ENCODE measurements at places on chromosomes 16 and 17. TPM values are rescaled to one million over a fixed set of nuclear protein-coding genes. Genes with fewer than 3 reads are reported as not detected.

DNA sequence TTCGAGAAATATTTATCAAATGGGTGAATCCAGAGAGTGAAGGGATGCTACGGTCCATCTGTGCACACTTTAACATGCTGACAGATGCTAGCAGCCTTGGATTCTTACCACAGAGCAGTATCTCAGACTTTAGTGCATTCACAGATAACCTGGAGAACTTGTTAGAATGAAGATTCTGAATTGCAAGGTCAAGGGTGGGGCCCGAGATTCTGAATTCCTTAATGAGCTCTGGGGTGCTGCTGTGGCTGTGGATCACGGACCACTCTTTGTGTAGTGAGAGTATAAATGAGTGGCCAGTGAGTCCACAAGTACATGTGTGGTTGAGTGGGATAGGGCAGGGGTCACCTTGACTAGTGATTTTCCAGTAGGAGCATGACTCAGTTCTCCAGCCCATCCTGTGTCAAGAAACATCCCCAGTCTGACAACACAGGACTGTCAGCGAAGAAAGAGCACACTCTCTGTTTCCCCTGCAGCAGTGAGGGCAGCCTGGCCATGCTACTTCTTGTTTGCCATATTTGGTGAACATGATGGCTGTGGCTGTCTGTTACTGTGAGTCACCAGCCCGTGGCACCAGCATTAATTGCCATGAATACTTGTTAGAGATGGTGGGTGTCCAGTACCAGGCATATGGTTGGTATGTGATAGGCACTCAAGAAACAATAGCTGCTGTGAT lies 13.0 kb upstream of the SALL1 start:
- DNase-seq: no peak

APOH gene
- not detected for total RNA-seq

- DNase-seq: no peak
Measured at GRCh38 chr17:28228109-28228840, 90.7 kb upstream of the TMEM97 start.

- DNase-seq: peak; percentile 83
Measured at GRCh38 chr17:43779145-43780125, 658 bp upstream of the DUSP3 start.

GRCh38 chr17:4130715-4131114 lies 12.1 kb downstream of the ZZEF1 start:
- DNase-seq: no peak

GRCh38 chr17:27609611-27610303 lies 21.2 kb upstream of the LGALS9 start:
- peak; percentile 67 for DNase-seq

DNAH2 gene
- not detected for total RNA-seq

GRCh38 chr17:61947367-61948078 lies 19.7 kb upstream of the INTS2 start:
- DNase-seq: no peak

DNA sequence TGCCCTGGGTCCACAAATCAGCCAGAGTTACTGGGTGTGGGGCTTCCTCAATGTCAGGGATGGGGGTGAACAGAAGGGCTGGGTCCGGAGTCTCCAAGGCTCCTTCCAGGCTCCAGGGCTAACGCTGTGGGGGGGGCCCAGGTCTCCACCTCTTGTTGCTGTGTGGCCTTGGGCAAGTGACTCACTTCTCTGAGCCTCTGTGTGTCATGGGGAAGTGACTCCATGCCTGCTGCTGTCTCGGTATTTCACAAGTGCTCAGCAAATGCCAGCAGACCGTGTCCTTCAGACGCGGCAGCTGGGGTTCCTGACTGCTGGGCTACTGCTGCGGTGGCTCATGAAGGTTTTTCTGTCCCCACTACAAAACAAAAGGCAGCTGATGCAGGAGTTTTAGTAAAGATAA lies 26.6 kb downstream of the JPH3 start:
- DNase-seq: peak; percentile 25

DNA sequence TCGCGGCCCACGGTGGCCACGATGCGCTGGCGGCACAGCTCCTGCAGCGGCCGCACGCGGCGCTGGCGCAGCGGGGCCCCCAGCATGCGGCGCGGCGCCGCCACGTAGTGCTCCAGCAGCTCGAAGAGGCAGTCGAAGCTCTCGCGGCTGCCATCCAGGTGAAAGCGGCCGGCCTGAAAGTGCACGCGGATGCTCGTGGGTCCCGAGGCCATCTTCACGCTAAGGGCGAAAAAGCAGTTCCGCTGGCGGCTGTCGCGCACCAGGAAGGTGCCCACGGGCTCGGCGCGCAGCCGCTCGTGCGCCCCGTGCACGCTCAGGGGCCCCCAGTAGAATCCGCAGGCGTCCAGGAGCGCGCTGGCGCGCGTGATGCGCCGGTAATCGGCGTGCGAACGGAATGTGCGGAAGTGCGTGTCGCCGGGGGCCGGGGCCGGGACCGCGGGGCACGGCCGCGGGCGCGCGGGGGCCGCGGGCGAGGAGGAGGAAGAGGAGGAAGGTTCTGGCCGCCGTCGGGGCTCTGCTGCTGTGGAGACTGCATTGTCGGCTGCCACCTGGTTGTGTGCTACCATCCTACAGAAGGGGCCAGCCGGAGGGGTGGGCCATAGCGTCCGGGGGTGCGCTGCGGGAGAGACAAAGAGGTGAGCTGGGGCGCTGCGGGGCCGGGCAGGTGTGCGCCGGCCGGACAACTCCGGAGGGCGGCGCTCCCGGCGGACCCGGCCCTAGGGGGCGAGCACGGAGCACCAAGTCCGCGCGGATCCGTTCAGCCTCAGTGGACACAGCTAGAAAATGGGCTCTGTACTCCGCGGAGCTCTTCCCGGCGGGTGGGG lies 879 bp downstream of the SOCS1 start:
- DNase-seq: peak; percentile 74

GRCh38 chr17:9999919-10000695 lies 95.0 kb upstream of the RCVRN start:
- DNase-seq: no peak

DNA sequence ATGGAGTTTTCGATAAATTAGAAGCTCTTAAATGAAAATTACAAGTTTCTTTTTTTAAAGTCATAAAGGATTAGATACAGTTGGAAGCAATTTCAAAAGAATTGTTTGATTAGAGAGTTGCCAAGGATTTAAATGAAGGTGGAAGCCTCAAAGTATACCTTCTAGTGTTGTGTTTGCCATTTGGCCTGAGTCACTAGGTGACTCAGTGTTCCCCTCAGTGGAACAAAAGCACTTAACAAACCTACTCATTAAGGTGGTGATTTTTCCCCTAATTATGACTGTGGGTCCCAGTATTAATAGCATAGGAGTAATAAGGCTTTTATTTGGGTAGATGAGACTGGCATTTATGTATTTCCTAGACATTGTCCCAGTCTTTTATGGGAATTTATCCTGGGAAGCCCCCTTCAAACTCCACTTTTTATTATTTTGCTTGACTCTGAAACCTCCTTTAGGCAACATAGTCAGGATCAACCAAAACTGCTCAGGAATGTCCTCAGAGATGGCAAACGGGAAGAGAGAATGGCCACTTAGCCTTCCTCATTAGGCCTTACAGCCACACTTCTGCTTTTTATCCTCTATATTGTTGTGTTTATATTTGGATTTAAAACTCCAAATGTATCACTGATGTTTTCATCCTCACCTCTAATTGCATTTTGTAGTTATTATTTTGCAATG lies 161.0 kb downstream of the FTO start:
- no peak for DNase-seq

MAZ gene
- total RNA-seq: 113 TPM

GRCh38 chr17:44187131-44187899 lies 543 bp downstream of the TMUB2 start:
- DNase-seq: no peak

SPN gene
- total RNA-seq: 3.4 TPM

DNA sequence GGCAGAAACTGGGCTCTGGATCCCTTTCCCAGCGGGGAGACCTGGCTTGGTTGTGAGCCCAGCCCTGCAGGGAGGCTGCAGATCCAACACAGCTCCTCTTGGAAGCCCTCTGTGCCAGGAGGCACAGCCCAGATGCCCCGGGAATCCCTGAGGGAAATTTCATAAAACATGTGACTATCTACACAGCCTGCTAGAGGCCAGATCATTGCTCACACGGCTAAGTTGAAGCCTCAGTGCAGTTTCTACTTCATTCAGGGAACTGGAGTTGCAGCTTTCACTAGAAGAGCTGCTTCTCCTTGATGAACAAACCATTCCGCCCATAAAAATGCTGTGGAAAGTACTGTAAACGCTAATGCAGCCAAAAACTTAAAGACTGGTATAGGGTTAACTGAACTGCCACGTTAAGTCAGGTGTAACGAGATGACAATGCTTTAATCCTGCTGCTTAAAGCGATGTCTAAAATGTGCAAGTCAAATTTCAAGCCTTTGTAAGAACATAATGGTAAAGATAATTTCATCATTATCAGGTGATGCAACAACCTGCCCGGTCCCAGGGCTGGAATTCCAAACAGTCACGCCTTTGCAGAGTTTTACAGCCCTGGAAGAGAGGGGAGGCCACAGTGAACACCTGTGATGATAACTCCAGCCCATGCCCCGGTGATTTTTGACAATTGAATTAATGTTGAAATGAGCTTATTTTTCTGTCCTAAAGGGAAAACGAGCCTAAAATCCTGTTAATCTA lies 172.5 kb downstream of the ZFHX3 start:
- no peak for DNase-seq

DNA sequence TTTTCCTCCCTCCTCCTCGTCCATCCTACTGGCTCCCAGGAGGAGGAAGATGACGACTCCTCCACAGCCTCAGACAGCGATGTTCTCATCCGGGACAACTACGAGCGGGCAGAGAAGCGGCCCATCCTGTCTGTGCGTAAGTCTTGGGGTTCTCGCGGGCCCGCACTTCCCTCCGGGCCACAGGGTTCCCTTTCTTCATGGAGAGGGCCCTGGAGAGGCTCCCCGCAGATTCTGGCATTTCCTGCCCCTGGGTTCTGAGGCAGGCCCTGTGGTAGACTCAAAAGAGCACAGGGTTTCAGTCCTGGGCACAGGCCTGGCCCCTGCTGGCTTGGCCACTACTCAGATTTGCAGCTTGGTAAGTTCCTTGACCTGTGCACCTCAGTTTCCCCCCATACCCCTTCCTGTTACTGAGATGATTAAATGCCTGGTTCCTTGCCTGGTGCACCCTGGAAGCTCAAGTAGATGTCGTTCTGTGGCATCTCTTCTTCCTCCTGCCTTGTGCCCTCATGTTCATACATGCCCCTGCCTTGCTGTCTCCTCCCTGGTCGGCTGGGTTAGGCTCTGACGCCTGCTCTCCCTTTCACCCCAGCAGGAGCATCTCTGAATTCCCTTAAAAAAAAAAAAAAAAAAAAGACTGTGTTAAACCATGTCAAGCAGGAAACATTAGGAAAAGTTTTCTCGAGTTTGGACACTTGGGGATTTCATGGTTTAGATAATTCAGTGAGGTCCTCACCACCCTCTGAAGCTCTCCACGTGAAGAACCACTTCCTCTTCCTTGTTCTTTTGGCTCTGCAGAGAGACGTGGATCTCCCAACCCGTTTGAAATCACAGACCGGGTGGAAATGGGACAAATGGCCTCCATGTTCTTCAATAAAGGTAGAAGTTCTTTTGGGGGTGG lies 14.3 kb upstream of the NAT9 start:
- DNase-seq: no peak

- DNase-seq: peak; percentile 88
Measured at GRCh38 chr17:45310380-45311324, 6.2 kb downstream of the MAP3K14 start.

- DNase-seq: no peak
Measured at GRCh38 chr17:81389585-81389984, 5.7 kb upstream of the BAHCC1 start.

GNAO1 gene
- 160 TPM for total RNA-seq

KRTAP4-3 gene
- total RNA-seq: not detected

DNA sequence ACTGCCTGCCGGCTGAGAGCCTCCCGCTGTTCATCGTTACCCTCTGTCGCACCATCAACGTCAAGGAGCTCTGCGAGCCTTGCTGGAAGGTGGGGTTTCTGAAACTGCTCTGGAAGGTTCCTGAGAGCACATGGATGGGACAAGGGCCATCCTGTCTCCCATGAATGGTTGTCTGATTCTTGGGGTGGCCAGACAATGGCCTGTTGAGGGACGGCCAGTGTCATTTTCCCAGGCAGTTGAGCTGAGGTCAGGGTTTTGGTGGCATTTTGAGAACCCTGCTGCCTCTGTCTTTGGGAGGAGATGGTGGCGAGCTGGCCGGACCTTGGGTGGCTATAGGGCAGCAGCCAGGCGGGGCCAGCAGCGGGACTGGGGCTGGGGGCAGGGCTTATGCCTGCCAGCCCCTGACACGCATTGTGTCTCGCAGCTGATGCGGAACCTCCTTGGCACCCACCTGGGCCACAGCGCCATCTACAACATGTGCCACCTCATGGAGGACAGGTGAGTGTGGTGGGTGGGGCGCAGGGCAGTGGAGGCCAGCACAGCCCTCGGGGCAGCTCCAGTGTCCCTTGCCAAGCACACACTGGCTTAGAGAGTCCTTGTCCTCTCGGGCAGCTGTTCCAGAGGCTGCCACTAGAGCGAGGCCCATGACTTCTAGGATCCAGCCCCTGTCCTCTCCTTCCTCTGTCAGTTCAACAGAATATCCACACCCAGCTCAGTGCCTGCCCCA lies 9.1 kb downstream of the TSC2 start:
- no peak for DNase-seq

C16orf86 gene
- 6.2 TPM for total RNA-seq

TAC4 gene
- total RNA-seq: not detected

DNA sequence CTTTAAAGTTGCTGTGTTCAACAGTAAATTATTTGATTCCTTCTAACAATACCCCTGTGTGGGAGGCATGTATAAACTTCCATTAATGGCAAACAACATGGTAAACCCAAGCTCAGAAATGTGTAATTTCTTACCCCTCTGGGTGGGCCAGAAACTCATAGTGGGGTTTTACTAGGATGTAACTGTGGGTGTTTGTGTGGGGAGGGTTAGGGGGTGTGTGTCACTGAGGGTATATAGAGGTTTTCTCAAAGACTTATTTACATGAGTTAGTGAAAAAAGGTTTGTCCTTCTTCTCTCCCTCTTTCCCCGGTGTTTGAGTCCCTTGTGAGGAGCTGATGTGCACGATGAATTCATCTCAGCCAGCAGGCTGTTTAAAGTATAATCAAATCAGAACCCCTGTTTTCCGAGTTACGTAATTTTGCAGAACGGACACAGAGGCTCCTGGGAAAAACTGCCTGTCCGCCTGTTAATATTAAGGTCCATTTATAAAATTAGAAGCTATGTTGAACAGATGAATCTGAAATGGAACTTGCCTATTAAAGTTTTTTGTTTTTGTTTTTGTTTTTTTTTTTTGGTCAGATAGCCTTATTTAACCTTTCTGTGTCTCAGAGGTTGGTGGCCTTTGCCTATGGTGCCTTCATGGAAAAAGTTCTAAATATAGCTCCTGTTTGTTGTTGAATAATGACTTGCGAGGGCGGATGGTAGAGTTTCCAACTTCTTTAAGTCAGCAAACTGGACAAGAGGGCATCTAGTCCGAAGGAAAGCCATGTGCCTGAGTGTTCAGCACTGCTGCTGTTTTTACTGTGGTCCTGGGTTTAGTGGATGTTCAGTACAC lies 73.3 kb downstream of the MSI2 start:
- no peak for DNase-seq

GRCh38 chr17:78144147-78144719 lies 2.0 kb upstream of the C17orf99 start:
- DNase-seq: peak; percentile 88

DNA sequence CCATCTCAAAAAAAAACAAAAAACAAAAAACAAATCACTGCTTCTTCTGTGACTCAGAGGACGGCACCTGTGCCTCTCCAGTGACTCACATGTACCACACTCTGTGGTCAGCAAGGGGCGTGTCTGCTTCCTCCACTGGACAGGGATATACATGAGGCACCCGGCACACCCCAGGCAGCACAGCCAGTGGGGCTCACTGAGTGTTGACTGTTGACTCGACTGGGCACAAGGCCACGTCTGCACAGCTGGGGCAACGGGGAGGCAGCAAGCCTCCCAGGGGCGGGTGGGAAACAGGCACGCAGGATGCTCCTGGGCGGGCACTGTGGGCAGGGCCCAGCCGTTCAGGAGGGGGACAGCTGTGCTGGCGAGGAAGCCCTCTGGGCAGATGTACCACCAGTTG lies 64.1 kb downstream of the TIMM22 start:
- DNase-seq: peak; percentile 60
